ENCODE measurements at places on chromosomes 2 and 18.
A peak's percentile ranks its signal among the peaks of the same experiment; 100 is the strongest.

DNA sequence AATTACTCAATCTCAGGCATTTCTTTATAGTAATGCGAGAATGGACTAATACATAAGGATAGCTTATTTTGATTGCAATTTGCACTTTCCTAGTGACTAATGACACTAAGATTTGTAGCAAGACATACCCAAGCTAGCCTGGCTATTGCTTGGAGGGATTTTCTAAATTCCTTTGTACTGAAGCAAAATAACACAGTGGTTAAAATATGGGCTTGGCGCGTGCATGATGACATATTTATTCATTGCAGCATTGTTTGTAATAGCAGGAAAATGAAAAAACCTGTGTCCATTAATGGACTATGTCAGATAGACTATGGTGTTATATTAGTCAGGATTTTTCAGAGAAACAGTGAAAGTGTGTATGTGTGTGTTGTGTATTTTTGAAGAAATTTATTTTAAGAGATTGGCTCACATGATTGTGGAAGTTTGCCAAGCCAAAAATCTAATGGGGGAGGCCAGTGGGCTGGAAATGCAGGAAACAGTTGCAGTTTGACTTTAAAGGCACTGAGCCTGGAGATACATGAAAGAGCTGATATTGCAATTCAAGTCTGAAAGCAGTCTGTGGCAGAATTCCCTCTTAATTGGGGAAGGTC lies 16.7 kb upstream of the LAPTM4A start:
- DNase-seq: no peak

GRCh38 chr2:121699421-121700333 lies 37.0 kb downstream of the NIFK start:
- no peak for DNase-seq

- DNase-seq: no peak
These were observed 234.2 kb downstream of the TTC32 start for GRCh38 chr2:19667536-19667949.

DNA sequence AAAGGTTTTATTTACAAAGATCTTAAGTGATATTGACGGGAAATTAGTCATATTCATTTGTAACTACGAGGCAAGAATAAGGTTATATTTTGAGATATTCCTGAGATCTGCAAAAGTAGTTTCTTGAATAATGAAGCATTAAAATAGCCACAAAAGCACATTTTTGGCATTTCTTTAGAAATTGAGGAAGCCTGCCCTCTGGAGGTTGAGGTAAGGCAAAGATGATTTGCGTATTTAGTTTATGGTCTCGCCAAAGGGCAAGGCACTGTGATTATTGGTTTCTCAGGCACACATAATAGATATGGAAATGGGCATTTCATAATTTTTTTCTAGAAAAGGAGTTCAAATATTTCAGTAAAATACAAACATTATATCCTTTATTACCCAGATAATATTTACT lies 143.7 kb upstream of the RPRM start:
- no peak for DNase-seq

- no peak for DNase-seq
These were observed 69.8 kb downstream of the CYBRD1 start for GRCh38 chr2:171592036-171592555.

GRCh38 chr2:32958821-32959220 lies 12.1 kb downstream of the LTBP1 start:
- no peak for DNase-seq

DNA sequence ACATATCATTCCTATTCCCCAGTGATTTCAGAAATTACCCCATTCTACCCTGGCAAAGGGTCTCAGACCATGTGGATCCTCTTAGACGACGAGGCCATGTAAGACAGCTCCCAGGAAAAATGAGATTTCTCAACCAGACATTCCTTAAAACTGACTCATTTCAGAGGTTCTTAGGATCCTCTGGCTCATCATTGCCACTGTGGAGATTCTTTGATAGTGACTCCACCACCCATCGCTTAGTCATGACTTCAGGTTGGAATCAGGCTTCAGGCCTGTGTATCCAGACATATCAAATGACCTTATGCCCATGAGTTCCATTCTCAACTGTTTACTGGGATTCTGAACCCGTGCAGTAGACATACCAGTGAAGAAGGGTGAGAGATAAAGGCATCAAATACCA lies 245.6 kb upstream of the TCF4 start:
- no peak for DNase-seq

DNA sequence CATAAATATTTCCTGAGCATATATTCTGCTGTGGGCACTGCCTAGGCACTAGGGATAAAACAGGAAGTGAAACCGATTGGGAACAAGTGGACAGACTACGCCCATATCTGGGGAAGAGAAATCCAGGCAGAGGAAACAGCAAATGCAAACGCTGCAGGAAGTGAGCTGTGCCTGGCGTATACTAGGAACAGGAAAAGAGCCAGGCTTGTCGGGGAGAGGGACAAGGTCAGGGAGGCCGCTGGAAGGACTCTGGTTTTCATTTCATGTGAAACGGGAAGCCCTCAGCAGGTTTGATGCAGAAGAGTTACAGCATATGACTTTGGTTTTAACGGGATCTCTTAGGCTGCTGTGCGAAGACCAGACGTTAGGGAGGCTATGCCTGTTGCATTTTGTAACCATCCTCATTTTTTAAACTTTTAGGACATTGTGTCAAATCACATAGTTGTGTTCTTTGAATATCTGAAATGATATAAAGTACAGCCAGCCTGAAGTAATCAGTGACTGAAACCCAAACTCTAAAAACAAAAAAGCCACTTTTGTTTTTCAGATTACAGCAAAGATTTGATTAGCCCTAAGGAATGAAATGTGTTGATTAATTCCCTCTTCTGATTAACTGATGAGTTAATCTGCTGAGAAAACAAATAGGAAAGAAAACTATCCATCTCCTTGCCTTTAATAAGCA lies 110.2 kb upstream of the PIEZO2 start:
- no peak for DNase-seq

GRCh38 chr2:45000341-45000901 lies 8.8 kb downstream of the SIX2 start:
- no peak for DNase-seq

DNA sequence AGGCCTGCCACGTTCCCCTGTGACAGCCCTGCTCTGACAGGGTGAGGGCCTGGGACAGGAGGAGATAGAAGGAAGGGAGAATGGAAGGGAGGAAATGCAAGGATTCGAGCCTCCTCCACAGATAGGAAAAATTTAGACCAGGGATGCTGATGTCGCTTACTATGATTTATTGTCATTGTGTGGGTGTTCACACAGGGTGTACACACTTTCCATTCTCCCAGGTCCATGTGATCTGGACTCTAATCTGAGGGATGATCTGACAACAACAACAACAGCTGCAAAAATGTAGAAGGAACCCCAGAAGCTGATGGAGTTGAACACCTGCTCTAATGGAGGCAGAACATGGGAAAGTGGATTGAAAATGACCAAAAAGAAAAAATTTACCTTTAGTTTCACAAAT lies 231.7 kb upstream of the TNP1 start:
- DNase-seq: no peak

DNA sequence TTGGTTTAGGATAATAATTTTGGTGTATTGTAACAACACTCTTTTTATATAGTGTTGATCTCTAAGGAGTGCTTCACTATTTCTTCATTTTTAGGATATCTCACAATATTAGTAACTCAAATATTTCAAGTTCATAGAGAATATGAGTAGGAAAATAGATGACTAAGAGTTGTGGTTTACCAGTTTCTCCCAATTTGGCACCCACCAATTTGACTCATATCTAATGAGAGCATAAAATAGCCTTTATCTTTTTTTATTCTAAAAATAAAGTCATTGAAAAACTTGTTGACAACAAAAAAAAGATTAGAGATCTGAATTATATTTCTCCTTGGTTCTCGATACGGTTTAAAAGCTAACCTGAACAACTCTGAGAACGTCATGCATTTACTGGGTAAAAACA lies 204.0 kb downstream of the PARD3B start:
- no peak for DNase-seq

GRCh38 chr2:221569871-221570270 lies 2.2 kb downstream of the EPHA4 start:
- no peak for DNase-seq

DNA sequence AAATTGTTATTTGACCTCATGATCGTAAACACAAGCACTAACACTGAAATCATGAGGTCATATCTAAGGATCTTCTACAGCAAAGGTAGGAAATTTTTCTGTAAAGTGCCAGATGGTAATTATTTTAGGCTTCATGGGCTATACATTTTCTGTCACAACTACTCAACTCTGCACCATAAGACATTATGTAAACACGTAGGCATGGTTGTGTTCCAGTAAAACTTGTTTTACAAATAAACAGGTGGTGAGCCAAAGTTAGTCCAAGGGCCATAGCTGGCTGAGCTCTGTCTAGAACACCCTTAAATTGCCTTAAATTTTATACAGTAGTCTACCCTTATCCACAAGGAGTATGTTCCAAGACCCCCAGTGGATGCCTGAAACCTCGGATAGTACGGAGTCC lies 147.3 kb upstream of the CYP1B1 start:
- no peak for DNase-seq

- no peak for DNase-seq
These were observed 158.1 kb downstream of the TTC32 start for GRCh38 chr2:19743641-19744040.

DNA sequence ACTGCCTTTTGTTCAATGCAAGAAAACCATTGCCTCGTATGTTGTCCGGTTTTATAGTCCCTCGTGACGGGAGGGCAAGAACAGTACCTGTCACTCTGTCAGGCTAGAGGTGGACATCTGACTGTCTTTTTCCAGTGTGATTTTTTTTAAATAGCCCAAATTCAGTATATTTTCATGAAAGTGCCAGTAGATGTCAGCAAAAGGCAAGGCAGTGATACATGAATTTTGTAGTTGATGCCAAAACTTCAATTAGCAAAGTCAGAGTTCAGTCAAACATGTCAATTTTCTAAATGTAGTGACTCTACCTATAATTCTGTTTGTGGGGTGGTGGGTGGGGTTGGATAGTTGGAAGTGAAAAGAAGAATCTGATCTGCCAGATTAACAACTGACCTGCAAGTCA lies 296.0 kb upstream of the MC4R start:
- DNase-seq: no peak

DNA sequence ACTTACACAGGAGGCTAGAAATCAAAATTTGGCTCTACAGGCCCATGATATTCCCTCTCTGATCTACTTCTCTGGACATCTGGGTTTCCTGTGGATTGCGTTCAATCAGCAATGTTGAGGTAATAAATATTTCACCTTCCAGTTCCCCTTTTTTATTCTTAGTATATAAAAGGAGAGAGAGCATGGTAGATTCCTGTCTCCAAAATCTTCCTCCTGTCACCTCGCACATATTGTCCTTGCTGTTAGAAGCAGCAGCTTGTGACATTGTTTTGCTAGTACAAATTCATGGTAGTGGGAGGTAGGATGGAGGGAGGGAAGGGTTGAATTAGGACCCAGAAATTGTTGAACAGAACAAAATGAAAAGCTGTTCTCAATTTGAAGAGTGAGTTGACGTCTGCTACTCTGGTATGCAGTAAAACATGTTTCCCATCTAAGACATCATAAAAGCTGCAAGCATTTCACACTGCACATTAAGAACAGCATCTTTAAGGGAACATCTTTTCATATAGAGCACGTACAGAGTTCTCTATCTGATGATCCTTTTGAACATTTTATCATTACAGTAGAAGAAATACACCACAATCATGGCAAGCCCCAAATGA lies 156.4 kb downstream of the RDH14 start:
- no peak for DNase-seq

DNA sequence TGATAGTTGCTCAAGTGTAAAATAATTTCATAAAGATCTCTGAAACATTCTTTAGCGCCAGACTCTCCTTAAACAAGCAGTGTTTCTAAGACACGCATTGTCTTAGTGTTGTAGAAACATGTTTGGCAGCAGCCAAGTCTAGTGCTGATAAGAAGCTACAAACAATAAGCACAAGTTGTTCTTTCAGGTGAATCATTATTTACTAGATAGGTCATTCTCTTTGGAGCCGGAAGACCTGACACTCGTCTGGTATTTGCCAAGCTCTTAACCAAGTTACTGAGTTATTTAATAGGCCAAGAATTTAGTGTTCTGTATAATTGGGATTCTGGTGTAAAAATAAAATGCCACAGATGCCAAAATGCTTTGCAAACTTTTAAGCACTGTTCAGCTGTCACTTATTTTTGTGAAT lies 852.1 kb downstream of the CPS1 start:
- DNase-seq: no peak

DNA sequence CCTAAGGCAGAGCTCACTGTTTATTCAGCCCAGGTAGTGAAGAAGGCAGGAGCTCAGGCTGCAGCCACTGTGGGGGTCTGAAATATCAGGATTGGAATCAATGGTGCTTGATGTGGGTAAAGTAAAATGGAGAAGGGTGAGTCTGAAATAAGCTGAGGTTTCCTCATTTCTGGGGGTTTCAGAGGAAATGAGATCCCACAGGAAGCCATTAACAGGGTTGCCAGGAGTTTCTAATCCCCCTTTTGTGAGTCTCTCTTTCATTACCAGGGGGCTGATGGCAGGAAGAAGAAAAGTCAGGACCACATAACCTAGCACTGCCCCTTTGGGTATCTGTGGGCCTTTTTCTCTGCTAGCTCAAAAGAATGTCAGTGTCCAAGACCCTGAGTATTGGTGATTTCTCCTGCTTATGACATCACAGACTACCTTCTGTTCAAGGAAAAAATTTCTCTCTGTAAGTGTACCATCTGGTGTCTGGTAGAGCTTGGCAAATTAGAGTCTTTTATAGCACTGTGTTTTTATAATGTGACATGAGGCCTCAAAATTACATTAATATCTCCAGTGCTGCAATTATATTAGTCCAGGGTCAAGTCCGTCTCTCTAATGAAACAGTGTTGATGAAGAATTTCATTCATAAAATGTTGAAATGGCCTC lies 56.0 kb downstream of the LBH start:
- DNase-seq: no peak

DNA sequence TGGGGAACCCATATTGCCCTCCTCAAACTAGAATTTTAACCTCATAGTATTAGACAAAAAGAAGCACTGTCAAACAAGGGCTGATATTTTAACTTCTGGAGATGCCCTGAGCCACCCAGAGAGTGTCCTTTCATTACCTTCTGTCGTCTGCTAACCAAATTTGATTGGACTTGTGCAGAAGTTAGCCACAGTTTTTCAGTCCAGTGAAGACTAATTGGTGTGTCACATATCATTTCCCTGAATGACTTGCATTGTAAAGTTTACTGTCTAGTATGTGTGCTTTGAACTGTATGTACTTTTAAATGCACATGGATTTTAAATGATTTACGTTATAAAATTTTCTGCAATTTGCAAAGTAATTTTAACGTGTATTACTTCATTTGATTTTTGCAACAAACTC lies 646.5 kb downstream of the SATB2 start:
- no peak for DNase-seq

DNA sequence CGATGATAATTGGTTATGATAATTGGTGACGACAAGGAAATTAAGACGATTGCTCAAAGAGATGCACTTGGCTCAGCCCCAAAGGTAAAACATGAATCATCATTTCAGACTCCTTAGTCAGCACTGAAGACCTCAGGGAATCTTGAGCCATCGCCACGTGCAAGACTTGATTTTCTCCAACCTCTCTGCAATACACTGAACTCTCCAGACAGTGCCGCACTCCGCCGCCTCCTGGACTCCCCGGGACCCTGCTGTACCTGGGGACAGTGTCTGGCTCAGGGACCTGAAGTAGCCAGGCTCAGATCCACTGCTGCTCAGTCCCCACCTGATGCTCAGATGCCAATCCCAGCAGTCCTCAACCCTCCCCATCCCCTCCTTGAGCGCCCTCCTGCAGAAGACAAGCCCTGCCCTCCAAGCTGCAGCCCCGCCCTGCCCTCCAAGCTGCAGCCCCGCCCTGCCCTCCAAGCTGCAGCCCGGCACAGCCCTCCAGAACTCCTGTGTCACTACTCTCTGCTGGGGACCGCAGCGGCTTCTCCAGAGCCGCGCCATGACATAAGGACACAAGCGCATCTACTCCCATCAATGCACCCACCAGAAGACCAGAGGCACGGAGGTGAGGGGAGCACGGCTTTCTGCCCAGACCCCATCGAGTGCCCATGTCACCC lies 1.1 kb downstream of the TMEM18 start:
- peak; percentile 63 for DNase-seq

All from head of caudate nucleus (tissue), 42 donors.